Caco-2 (cell line): ENCODE measurements at places on chromosomes 2 and 18. TPM values are rescaled to one million over a fixed set of nuclear protein-coding genes. Genes with fewer than 3 reads are reported as not detected.

GRCh38 chr2:32453242-32454062 lies 96.6 kb downstream of the BIRC6 start:
- DNase-seq: no peak

GRCh38 chr2:25494616-25495015 lies 152.9 kb upstream of the DNMT3A start:
- no peak for DNase-seq

- DNase-seq: no peak
Observed at GRCh38 chr18:3790703-3791102, 340.7 kb downstream of the TGIF1 start.

RAX gene
- not detected in 2 replicates for total RNA-seq

GRCh38 chr2:129559101-129559500 lies 420.4 kb upstream of the RAB6C start:
- DNase-seq: no peak

RNPEPL1 gene
- 22.6 and 25.6 TPM in 2 replicates for total RNA-seq

- DNase-seq: no peak
Observed at GRCh38 chr2:145845923-145846322, 1326.0 kb upstream of the ZEB2 start.

DNA sequence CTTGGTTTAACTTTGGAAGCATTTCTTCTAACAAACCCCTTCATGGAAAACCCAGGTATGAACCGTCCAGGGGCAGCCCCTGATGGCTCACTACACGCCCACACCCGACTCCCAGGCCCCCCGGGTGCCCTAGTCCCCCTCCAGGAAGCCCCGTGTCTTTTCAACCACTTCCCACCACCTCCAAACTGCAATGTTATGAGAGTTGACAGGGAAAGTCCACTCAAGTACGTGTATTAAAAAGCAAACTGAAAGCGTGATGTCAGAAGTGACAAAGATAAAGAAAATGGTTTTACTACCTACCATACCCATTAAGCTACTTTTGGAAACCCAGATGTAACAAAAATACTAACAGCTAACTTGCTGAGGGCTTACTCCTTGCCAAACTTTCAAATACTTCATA lies 51.5 kb downstream of the L3MBTL4 start:
- DNase-seq: no peak

GRCh38 chr18:22410126-22410525 lies 7.6 kb downstream of the CTAGE1 start:
- DNase-seq: no peak

TEKT4 gene
- not detected in 2 replicates for total RNA-seq

CETN1 gene
- not detected in 2 replicates for total RNA-seq

GPR17 gene
- not detected in 2 replicates for total RNA-seq

GRCh38 chr2:89833116-89833779 lies 1141.8 kb downstream of the RPIA start:
- no peak for DNase-seq

GRCh38 chr2:186696290-186696689 lies 2.4 kb downstream of the FAM171B start:
- DNase-seq: no peak

GRCh38 chr2:72834596-72834995 lies 8.8 kb upstream of the EXOC6B start:
- DNase-seq: no peak

GRCh38 chr2:127844973-127845372 lies 13.0 kb downstream of the POLR2D start:
- DNase-seq: no peak

DNA sequence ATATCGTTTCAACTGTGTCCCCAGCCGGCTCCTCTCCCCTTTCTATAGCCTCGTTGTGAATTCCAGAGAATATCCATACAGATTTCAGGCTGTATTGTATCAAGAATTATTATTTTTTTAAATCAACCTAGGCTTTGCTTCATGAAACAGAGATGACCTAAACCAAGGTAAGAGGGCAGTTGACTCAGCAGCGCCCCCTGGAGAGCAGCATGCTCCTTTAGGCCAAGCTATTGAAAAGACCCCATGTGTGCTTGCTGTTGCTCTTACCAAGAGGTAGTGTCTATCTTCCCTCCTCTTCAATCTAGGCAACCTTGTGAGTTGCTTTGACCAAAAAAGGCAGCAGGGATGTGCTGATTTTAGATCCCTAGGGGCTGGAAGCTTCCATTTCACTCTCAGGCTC lies 426.7 kb upstream of the SMIM21 start:
- peak; percentile 3 for DNase-seq

- DNase-seq: peak; percentile 48
Observed at GRCh38 chr2:150526006-150526405, 38.5 kb upstream of the RND3 start.
